Tibial nerve (tissue), 4 donors: ENCODE measurements at places on chromosomes 4 and X. TPM values are rescaled to one million over a fixed set of nuclear protein-coding genes. Genes with fewer than 3 reads are reported as not detected.

The TRIM60 gene
- not detected for total RNA-seq

The TLR6 gene
- 4.2 TPM for total RNA-seq

The LEF1 gene
- 1.9 TPM for total RNA-seq

The KLHL4 gene
- under 0.01 TPM for total RNA-seq

The AMMECR1 gene
- 4.2 TPM for total RNA-seq

The LGI2 gene
- 21.6 TPM for total RNA-seq

The PFKFB1 gene
- total RNA-seq, result 1.8 TPM

The MAP7D2 gene
- 0.60 TPM for total RNA-seq

The ALAS2 gene
- not detected for total RNA-seq

DNA sequence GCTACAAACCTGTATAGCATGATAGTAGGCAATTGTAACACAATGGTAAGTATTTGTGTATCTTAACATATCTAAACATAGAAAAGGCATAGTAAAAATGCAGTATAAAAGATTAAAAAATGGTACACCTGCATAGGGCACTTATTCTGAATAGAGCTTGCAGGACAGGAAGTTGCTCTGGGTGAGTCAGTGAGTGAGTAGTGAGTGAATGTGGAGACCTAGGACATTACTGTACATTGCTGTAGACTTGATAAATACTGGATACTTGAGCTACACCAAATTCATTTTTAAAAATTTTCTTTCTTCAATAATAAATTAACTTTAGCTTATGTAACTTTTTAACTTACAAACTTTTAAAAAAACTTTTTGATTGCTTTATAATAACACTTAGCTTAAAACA is 68.2 kb upstream of the MAML3 start:
- no peaks in the 10 kb centered on the region for H3K4me1 ChIP-seq
- no peak for DNase-seq
- H3K36me3 ChIP-seq, result no peaks in the 10 kb centered on the region

- no peak for DNase-seq
- no peaks in the 10 kb centered on the region for H3K27me3 ChIP-seq
- no peaks in the 10 kb centered on the region for H3K4me1 ChIP-seq
- peak overlapping the region; percentile 29 for H3K27ac ChIP-seq
Measured at GRCh38 chrX:45622042-45622423, 421.4 kb upstream of the DIPK2B start.

- H3K4me3 ChIP-seq, result no peak overlapping the region
- no peak overlapping the region for H3K27ac ChIP-seq
- no peaks in the 10 kb centered on the region for H3K4me1 ChIP-seq
- no peak for DNase-seq
- H3K27me3 ChIP-seq, result no peaks in the 10 kb centered on the region
Measured at GRCh38 chr4:69239557-69240168, 25.1 kb upstream of the UGT2B11 start.

GRCh38 chrX:142873214-142873613 is 152.5 kb upstream of the SPANXN4 start:
- no peaks in the 10 kb centered on the region for H3K4me1 ChIP-seq
- H3K4me3 ChIP-seq, result no peak overlapping the region
- no peaks in the 10 kb centered on the region for H3K36me3 ChIP-seq
- no peaks in the 10 kb centered on the region for H3K27me3 ChIP-seq
- H3K27ac ChIP-seq, result no peak overlapping the region

- no peak overlapping the region for H3K4me3 ChIP-seq
- no peak overlapping the region for H3K27ac ChIP-seq
- peaks cover 16% of the 10 kb centered on the region for H3K36me3 ChIP-seq
Measured at GRCh38 chrX:2351321-2351720, 149.5 kb downstream of the DHRSX start.

DNA sequence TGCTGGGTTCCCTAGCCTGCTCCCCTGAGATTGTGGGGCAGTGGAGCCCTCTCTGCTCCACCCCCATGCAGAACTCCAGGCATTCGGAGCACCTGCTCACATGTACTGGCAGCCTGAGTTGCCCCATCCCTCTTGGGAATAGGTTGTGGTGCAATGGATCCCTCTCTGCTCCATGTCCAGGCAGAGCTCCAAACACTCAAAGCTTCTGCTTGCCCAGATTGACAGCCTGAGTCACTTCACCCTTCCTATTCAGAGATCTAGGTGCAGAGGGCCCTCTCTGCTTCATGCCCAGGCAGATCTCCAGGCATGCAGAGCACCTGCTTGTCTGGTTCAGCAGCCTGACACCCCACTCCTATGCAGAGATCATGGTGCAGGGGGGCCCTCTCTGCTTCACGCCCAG is 18.6 kb upstream of the TEX13B start:
- no peaks in the 10 kb centered on the region for H3K4me1 ChIP-seq
- no peaks in the 10 kb centered on the region for H3K36me3 ChIP-seq
- H3K4me3 ChIP-seq, result no peak overlapping the region
- H3K27ac ChIP-seq, result no peak overlapping the region

DNA sequence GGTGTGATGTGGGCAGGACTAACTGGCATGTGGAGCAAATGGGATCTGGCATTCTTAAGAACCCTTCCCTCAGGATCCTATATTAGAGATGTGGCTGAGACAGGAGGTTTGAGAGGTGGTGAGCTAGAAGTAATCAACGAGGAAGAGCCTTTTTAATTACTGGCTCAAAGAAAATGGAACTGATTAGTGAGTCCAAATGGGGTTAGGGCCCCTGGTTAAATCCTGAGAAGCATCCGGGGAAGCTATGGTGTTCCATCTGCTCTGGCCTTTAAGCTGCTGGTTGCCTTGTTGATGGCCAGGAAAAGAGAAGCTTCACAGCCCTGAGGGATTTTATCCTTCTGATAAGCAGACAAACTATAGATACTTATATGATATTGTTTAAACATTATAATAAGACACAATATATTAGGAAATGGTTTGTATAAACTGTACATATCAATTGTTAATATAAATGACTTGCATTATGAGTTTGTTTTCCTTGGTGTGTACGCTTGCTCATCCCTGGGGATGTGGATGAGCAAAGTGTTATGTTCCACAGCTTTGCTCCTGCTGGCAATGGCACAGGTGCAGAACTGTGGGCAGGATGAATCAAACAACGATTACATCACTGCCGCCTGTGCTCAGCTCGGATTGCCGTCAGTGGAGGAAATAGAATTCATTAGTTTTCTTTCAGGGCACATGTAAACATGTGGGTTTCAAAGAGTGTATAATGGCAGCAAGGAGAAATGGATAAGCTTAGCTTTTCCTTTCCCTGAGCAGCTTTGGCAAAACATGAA is 328.6 kb upstream of the ARX start:
- no peaks in the 10 kb centered on the region for H3K36me3 ChIP-seq
- no peaks in the 10 kb centered on the region for H3K27me3 ChIP-seq
- no peak for DNase-seq
- H3K4me3 ChIP-seq, result no peak overlapping the region
- H3K27ac ChIP-seq, result no peak overlapping the region

DNA sequence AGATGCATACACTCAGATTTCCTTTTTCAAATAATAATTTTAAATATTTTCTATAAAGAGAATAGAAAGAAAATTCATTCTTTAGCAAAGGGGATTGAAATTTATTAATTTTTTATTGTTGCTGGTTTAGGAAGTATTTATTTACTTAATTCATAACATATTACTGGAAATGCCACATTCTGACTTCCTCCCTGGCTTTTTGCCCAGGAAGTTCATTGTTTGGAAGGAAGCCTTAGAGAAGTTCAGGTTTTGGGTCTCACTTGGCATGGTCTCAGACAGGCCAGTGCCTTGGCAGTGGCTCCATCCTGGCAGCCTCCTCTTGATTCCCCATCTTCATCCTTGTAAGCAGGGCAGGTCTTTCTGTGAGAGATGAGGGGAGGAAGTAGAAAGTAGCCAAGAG is 50.5 kb downstream of the IL15 start:
- H3K4me1 ChIP-seq, result no peaks in the 10 kb centered on the region
- no peaks in the 10 kb centered on the region for H3K36me3 ChIP-seq
- H3K4me3 ChIP-seq, result no peak overlapping the region
- no peak overlapping the region for H3K27ac ChIP-seq
- H3K27me3 ChIP-seq, result no peaks in the 10 kb centered on the region
- peak; percentile 43 for DNase-seq

GRCh38 chr4:73742490-73743160 is 2.3 kb downstream of the CXCL8 start:
- H3K4me3 ChIP-seq, result no peak overlapping the region
- no peaks in the 10 kb centered on the region for H3K27me3 ChIP-seq
- H3K4me1 ChIP-seq, result no peaks in the 10 kb centered on the region

- H3K36me3 ChIP-seq, result no peaks in the 10 kb centered on the region
Measured at GRCh38 chr4:156374894-156375293, 421.2 kb upstream of the CTSO start.

GRCh38 chr4:187387739-187388138 is 607.8 kb upstream of the ZFP42 start:
- no peaks in the 10 kb centered on the region for H3K4me1 ChIP-seq
- DNase-seq, result no peak
- H3K4me3 ChIP-seq, result no peak overlapping the region
- no peaks in the 10 kb centered on the region for H3K36me3 ChIP-seq

GRCh38 chrX:145405012-145405411 is 157.7 kb downstream of the SPANXN1 start:
- H3K4me1 ChIP-seq, result no peaks in the 10 kb centered on the region
- DNase-seq, result peak; percentile 43
- no peaks in the 10 kb centered on the region for H3K36me3 ChIP-seq

DNA sequence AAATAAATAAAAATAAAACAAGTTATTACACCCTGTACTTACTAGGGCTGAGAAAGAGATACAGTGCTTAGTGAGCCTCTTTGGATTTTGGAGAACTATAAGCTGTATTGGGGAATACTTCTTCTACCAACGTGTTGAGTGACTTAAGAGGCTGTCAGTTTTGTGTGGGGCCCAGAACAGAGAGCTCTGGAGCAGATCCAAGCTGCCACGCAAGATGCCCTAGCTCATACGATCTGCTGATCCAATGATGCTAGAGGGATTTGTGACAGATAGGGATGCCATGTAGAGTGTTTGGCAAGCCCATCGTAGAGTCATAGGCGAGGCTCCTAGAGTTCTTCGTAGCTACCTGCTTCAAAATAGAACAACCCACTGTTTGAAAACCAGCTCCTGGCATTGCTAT is 60.3 kb upstream of the KLF3 start:
- H3K27me3 ChIP-seq, result no peaks in the 10 kb centered on the region
- H3K4me3 ChIP-seq, result no peak overlapping the region
- no peaks in the 10 kb centered on the region for H3K36me3 ChIP-seq
- DNase-seq, result no peak

- no peaks in the 10 kb centered on the region for H3K36me3 ChIP-seq
- no peaks in the 10 kb centered on the region for H3K4me1 ChIP-seq
- peaks cover 9% of the 10 kb centered on the region for H3K27me3 ChIP-seq
- no peak for DNase-seq
- H3K4me3 ChIP-seq, result no peak overlapping the region
Measured at GRCh38 chrX:102341867-102342266, 94.9 kb downstream of the NXF2 start.

DNA sequence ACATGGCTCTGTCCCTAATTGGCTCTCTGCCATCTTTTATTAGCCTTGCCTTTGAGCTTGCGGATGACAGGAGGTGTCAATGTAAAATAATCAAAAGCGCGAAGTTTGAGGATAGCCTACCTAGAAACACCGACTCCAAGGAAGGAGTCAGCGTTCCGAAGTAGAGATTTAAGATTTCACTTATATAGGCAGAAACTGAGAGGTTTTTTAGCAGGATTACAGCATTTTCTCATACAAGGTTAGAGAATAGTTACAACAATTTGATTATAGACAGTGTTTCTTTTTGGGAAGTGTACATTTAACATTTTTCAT is 499 bp upstream of the NFXL1 start:
- peak overlapping the region; percentile 88 for H3K27ac ChIP-seq
- no peak for DNase-seq
- no peaks in the 10 kb centered on the region for H3K4me1 ChIP-seq
- no peaks in the 10 kb centered on the region for H3K27me3 ChIP-seq

DNA sequence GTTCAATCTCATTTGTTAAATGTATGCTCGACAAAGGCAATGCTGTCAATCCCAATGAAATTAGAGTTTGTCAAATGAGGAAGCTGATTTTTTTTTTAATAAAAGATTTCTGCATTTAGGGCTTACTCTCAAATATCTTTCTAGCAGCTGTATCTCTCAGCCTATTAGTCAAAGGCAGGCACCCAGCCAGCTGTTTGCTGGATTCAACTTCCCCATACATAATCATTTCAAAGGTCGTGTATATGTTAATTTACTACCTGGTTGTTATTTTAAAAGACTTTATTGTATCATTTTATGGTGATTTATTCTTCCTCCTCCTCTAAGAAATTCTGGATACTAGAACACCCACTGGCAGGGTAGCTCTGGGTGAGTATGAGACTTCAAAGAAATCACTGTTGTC is 27.1 kb downstream of the RAI2 start:
- H3K4me1 ChIP-seq, result no peaks in the 10 kb centered on the region
- no peak for DNase-seq
- no peaks in the 10 kb centered on the region for H3K36me3 ChIP-seq
- H3K4me3 ChIP-seq, result no peak overlapping the region

DNA sequence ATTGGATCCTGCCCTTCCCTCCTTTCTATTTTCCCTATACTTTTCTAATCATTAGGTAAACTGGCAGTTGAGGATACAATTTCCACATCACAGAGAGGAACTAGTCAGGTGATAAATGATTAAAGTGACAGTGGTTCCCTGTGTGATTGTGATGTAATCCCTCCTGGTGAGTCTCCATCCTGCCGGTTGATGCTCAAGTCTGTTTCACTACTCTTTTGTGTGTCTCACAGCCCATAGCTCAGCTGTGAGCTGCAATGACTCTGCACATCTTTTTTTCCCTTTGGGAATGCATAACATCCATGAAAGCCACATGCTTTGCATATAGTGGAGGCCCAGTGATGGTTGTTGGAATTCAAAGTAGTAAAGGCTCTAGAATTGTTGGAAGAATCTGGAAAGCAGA is 60.4 kb downstream of the CCNI start:
- DNase-seq, result no peak
- H3K4me1 ChIP-seq, result no peaks in the 10 kb centered on the region
- H3K4me3 ChIP-seq, result no peak overlapping the region
- H3K36me3 ChIP-seq, result no peaks in the 10 kb centered on the region
- H3K27me3 ChIP-seq, result no peaks in the 10 kb centered on the region
- H3K27ac ChIP-seq, result no peak overlapping the region

DNA sequence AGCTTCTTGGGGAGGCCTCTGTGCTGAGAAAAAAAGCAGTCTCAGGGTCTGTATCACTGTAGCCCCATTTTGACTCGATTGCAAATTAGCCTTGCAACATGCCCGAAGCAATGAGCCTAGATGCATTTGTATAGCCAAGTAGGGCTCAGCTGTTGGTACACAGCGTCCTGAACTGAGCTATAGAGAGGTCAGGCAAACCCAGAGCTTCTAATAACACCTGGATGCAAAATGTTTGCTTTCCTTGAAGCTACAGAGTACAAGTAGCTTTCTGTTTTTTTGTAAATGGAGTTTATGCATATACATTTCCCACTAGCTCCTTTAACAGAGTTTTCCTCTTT is 87.8 kb downstream of the PLAC1 start:
- H3K27me3 ChIP-seq, result no peaks in the 10 kb centered on the region
- no peak overlapping the region for H3K27ac ChIP-seq
- no peaks in the 10 kb centered on the region for H3K4me1 ChIP-seq
- no peaks in the 10 kb centered on the region for H3K36me3 ChIP-seq
- no peak overlapping the region for H3K4me3 ChIP-seq
- no peak for DNase-seq

DNA sequence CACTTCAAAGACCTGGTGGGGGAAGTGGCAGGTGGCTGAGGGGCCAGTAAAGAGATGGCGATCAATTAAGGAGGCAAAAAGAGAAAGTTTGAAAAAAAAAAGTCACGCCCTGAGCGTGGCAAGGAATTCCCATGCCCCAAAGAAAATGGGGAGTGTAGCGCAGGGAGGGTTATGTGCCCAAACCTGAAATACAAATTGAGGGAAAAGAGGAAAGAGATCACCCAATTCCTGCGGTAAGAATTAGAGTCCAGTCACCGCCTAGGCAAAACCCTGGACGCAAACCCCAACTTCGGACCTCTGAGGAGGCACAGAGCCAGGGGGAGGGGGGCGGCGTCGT is 595 bp downstream of the ENOX2 start:
- no peak for DNase-seq
- H3K4me3 ChIP-seq, result peak overlapping the region; percentile 40
- no peaks in the 10 kb centered on the region for H3K4me1 ChIP-seq
- H3K27me3 ChIP-seq, result no peaks in the 10 kb centered on the region
- no peak overlapping the region for H3K27ac ChIP-seq
